ENCODE measurements at places on chromosomes 5 and 9.

- DNase-seq = no peak
Observed at GRCh38 chr5:101590384-101590783, 687.3 kb upstream of the ST8SIA4 start.

DNA sequence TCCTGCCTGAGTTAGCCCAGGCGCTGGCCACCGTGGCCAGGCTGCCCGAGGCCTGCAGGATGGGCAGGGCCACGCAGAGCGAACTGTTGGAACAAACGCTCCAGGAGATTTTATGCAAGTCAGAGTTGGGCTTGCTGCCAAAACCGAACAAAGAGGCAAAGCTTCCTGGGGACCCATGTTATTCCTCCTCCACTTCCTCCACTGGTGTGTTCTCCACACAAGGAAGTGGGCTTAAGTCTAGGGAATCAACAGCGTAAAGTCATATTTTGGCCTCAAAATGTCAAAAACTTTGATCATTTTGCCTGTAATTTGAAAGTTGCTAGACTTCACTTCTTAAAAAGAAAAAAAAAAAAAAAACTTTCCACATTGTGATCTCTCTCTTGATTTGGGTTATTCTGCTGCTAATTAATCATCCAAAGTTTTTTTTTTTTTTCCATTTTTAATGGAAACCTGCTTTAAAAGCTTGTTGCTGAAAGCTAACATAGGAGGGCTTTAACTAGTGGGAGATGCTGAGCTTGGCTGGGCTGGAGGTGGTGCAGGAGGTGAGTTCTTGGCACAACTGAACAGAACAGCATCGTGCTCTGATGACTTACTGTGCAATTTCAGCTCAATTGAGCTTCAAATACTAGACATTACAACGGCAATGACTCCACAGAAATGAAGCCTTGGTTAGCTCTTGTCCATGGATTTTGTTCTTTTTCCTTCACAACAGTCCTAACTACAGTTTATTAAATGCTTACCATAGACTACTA is 73.0 kb downstream of the PTPDC1 start:
- peak; percentile 87 for DNase-seq

DNA sequence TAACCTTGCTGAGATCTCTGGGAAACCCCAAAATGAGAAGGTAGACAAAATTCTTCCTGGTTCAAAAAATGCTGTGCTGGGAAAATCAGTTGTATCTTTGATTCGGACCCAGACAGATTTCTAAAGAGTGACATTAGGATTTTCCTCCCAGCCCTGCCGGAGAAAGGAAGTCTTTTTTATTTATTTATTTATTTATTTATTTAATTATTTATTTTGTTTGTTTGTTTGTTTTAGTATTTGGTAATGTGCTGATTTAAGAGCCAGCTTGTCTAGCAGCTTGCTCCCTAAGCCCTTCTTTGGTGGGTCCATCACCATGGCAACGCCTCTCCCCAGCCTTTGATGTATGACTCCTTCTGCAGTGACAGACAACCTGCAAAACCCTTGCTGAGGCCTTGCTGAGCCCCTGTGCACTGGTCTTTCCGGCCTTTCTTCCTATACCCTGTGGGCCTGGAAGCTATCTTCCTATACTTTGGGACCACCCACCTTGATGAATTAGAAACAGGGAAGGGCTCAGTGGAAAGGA is 60.6 kb upstream of the AFAP1L1 start:
- no peak for DNase-seq

- no peak for DNase-seq
Observed at GRCh38 chr5:151042453-151043093, 22.2 kb downstream of the GPX3 start.

GRCh38 chr5:176810081-176810597 is at the start of gene UNC5A:
Gene UNC5A (plus strand): TSS chr5:176810559. CDS start chr5:176810751, 192 bp downstream.
- peak; percentile 61 for DNase-seq

DNA sequence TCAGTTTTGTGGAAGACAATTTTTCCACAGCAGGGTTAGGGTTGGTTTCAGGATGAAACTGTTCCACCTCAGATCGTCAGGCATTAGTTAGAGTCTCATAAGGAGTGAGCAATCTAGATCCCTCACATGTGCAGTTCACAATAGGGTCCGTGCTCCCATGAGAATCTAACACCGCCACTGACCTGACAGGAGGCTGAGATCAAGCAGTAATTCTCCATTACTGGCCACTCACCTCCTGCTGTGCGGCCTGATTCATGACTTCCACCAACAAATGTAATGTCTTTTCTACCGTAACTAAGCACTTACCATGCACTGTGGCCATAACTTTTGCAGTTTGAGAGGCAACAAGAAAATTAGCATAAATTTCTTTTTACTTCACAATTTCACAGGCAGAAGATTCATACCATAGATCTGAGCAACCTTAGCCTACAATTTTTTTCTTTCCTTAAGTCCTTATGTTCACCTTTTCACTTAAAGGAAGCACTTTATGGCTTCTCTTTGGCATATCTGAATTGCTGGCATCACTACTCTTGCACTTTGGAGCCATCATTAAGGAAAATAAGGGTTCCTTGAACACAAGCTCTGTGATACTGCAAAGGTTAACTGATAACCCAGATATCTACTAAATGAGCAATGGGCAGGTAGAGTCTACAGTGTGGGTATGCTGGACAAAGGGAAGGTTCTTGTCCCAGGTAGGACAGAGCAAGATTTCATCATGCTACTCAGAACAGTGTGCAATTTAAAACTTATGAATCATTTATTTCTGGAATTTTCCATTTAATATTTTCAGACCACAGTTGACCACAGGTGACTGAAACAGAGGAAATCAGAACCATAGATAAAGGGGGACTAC is 83.0 kb upstream of the IFNK start:
- no peak for DNase-seq

- DNase-seq = no peak
Observed at GRCh38 chr9:98864281-98865174, 57.1 kb downstream of the GALNT12 start.

DNA sequence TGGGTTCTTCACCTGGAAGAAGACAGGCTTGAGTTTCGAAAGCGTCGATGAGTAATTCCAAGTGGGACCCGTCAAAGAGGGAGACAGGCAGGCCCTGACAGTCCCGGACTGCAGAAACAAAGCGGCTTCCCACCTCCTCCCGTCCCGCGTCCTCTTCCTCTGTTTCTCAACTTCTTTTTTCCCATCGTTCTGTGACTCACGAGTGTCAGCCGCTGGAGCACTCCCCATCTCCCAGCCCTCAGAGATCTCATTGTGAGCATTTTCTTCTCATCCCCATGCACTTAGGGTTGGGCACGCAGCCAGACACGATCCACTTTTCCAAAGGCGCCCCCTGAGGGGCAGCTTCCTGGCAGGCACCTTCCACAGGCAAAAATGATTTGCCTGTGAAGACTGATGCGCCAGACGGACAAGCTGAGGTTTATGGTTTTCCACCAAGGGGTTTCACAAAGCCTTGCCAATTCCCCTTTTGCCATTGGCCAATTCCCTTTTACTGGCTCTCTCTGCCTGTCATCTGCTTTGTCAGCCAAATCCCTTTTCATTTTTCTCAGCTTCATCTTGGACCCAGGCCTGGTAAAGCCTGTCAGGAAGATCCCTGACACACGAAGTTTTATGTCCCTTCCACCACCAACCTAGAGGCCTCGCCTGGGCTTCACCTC is 86.5 kb upstream of the ANKRD55 start:
- DNase-seq = no peak

DNA sequence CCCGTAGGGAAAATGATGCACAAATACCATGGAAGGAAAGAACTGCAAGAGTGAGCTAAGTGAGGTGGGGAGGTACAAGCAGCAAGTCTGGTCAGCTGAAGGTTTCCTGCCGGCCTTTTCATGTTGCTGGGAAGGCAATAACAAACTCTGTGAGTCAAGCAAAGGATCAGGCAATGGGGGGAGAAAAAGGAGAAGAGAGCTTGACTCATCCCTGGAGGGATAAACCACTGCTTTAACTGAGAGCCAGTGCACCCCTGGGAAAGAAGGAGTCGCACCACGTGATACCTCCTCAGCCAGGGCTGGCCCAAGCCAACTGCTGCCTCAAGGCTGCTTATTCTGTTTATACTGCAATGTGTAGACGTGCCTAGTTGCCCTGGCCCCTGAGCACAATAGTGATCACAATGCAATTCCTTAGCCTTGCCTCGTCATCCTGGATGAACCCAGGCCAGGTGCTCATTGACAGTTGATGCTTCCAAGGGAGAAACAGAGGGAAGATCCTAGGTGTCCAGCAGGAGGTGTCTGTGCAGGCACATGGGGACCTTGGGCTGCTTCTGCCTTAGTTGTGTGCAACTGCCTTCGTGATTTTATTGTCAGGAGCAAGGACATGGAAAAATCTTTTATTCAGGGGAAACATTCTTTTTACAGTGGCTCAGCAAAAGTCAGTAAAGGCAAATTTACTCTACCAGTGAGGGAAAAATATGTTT is 203.0 kb upstream of the TUT7 start:
- no peak for DNase-seq

- no peak for DNase-seq
Observed at GRCh38 chr9:75957116-75957515, 66.6 kb downstream of the PCSK5 start.

GRCh38 chr9:107386396-107386795 is 103.2 kb downstream of the KLF4 start:
- no peak for DNase-seq

- no peak for DNase-seq
Observed at GRCh38 chr5:133741818-133742355, 129.5 kb upstream of the FSTL4 start.

DNA sequence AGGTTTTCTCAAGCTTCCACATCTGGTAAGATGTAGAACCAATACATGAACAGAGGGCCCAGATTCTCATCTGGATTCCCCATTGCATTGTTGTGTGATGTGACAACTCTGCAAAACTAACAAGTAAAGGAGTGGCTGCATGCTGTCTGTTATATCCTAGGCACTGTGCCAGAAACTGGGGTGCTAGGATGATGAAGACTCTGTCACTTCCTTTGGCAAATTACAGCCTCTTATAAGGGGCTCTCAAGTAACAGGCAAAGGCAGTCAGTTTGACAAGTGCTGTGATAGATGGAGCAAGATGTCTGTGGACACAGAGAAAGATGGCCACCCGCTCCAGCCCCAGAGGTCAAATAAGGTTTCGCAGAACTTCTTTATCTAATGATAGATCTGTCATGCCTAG is 115.7 kb downstream of the PAPPA start:
- DNase-seq = no peak

DNA sequence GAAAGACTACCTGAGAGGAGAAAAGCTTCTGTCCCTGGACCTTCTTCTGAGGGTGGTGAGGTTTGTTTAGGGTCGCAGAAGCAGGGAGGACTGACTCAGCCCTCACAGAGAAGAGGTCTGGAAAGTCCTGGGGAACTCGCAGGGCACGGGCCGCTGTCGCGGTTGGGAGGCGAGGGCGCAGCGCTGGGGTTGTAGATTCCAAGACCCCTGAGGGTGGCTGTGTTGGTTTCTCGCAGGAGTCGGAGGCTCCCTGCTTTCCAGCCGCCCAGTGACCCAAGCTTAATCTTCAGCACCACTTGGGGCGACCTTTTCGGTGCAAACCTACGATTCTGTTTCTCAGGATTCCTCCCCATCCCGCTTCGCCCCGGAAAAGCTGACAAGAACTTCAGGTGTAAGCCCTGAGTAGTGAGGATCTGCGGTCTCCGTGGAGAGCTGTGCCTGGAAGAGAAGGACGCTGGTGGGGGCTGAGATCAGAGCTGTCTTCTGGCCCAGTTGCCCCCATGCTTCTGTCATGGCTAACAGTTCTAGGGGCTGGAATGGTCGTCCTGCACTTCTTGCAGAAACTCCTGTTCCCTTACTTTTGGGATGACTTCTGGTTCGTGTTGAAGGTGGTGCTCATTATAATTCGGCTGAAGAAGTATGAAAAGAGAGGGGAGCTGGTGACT is 482 bp downstream of the SLC27A6 start:
- DNase-seq = no peak

DNA sequence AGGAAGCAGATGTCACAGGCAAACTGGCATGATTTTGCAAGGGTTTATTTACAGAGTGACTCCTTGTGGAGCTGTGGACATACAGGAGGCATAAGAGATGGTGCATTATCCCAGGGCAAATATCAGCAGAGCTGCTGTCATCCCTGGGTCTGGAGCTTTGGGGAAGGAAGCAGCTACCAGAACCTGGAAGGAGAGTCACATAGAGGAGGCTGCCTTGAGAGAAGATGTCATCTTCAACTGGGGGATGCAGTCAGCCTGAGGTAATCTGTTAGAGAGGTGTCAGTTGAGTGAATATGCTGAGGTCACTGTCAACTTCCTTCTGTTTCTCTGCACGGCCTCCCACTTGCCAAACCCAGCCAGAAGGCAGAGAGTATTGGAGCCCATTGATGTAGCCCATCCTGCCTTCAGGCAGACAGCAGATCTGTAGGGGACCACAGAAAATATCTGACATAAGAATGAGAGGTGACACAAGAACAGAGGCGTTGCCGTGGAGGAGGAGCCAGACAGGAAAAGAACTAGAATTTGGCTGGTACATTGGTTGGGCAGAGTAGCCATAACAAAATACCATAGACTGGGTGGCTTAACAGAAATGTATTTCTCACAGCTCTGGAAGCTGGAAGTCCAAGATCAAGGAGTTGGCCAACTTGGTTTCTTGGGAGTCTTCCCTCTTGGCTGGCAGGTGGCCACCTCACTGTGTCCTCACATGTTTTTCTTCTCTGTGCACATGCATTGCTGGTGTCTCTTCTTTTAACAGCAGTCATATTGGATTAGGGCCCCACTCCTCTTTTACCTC is 102.8 kb downstream of the SNX18 start:
- peak; percentile 60 for DNase-seq

- no peak for DNase-seq
Observed at GRCh38 chr5:95153511-95153910, 131.4 kb downstream of the MCTP1 start.

DNA sequence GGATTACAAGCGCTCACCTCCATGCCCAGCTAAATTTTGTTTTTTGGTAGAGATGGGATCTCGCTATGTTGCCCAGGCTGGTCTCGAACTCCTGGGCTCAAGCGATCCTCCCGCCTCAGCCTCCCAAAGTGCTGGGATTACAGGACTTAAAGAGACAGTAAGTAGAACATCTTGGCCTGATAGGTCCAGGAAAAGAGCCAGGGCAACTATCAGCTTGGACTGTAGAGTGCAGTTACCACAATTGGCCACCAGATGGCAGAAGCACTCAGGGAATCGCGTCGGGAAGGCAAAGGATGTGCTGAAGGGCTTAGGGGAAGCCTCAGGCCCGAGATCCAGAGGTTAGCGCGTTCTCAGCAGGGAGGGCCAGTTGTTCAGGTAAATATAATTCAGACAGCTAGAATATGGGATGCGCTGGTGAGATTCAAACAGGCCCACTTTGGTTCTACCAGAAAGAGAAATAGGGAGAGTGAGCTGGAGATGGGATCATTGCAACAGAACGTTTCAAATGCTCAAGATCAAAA is 21.5 kb downstream of the C9orf57 start:
- peak; percentile 67 for DNase-seq

DNA sequence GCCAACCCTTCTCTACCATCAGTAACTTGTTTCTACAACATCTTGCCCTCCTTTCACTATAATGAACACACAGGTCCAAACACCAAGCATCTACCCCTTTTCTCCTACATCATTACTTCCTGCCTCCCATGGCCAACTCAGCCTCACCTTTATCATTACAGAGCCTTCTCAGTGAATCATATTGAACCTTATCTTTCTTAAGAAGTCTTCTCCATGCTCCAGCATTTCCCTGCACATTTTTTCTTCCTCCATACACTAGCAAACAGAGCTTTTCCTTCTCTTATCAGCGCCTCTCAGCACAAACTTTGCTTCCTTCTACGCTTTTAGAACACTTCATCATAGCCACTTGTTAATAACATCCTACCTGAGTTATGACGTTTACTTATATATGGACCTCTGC is 148.2 kb downstream of the ARL15 start:
- DNase-seq = no peak

- DNase-seq = no peak
Observed at GRCh38 chr9:26463837-26464236, 428.8 kb downstream of the CAAP1 start.
